ENCODE measurements at places on chromosomes 13 and 19. TPM values are rescaled to one million over a fixed set of nuclear protein-coding genes. Genes with fewer than 3 reads are reported as not detected.

Gene USF2
- total RNA-seq = 37.0 TPM

Gene IZUMO2
- not detected for total RNA-seq

Gene CRX
- not detected for total RNA-seq

Gene FCAR
- total RNA-seq = not detected

Gene S1PR2
- total RNA-seq = 16.5 TPM

All from smooth muscle cell of bladder (primary cell).